ENCODE measurements at places on chromosomes 5 and 9. TPM values are rescaled to one million over a fixed set of nuclear protein-coding genes. Genes with fewer than 3 reads are reported as not detected.

GRCh38 chr9:33809506-33809905 is 7.5 kb upstream of the UBE2R2 start:
- DNase-seq = no peak

DNA sequence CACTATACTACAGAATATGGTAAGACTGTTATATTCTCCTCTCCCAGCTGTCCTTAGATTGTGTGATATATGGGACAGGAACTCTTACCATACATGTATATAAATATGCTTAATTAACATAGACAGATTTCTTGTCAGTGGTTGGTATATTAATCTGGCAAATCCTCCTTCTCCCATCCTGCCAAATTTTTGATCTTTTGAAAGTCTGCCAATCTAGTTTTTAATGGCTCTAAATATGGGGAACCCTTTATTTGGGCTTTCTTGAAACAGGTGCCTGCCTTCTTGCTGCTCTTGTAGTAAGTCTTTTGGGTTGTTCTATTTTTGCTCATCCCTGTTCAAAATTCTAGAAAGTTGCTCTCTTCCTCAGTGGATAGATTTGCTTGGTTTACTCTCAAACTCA is 63.5 kb downstream of the SPATA31D1 start:
- no peak for DNase-seq

DNA sequence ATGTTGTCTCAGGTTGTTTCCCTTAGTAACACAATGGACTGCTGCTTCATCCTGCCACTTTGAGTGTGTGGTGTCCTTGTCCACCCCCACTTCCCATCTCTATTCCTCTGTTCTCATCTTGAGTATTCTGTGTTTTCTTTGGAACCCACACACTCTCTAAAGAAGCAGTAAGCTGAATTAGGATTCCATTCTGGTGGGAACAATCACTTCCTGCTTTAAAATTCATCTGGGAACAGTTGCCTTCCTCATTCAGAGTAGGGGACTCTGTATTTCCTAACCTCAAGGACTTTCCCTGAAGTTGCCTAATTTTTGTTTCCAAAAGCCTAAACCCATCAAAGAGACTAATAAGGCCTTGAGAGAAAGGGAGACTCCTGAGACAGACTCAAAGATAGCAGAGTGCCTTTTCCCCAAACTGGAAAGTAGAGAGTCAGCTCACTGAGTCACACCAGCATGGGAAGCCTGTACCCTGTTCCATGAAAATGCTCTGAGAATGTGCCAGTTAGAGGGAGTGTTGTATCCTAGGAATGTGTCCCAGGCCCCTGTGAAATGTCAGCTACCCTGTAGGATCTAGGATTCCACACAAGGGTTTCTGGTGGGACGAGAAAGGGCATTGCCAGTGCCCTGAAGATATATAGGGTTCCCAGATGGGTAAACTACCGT is 63.6 kb downstream of the CCDC192 start:
- no peak for DNase-seq

DNA sequence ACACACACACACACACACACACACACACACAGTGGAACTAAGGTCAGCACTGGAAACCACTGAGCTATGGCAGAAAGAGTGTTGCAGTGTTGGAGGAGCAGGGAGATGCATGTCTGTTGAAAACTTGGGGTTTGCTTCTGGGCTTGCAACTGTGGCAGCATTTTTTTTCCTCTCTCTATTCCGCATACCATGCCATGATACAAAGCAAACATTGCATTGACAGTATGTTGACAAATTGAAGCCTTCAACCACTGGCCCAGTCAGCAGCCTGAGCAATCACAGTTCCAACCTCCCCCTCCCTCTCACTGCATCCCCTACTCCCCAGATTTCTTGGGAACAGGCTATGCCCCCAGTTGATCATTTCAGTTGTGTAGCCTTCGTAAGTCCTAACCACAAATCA is 478.1 kb upstream of the WWC1 start:
- DNase-seq = no peak

Gene OMD
- 22.7 TPM for total RNA-seq

- DNase-seq = no peak
Observed at GRCh38 chr9:114206221-114206789, 51.0 kb downstream of the COL27A1 start.

- DNase-seq = peak; percentile 46
Observed at GRCh38 chr5:6581559-6582426, 51.1 kb downstream of the NSUN2 start.

Gene SLC6A18
- not detected for total RNA-seq

Gene ELL2
- total RNA-seq = 28.8 TPM

DNA sequence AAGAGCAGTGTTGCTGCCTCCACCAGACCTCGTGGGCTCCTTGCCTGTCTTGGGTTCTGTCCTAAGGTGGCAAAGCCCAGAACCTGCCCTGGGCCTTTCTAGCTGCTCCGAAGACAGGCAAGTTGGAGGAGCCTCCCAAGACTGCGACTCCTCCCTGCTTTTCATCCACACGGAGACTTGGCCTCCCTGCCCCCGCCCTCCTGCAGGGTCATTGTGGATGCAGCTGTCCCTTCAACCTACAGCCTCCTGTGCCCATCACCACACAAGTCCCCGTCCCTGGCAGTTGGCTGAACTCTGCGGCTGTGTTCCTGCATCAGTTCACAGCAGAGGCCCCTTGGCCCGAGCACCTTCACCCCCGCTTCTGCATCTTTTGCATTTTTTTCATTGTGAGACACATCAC is 59.2 kb downstream of the WNK2 start:
- no peak for DNase-seq

All from right atrium auricular region (tissue), 2 donors.